ENCODE measurements at places on chromosomes 6 and 20.
A peak's percentile ranks its signal among the peaks of the same experiment; 100 is the strongest.

DNA sequence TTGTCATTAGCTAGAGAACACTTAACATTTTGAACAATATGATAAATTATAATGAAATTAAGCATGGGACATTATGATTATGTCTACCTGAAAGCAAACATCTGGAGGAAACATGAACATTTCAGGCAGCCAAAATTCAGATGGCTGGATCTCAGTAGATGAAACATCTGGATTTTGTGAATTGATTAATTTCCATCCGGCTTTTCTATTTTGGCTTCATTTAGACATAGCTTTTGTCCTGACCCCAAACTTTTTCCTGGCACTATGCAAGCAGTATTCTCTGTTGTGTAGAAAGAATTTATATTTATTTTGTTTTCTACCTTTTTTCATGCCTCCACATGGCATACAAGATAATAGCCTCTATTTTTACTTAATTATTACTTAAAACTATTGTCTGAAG is 186.3 kb downstream of the OGFRL1 start:
- no peak for DNase-seq

GRCh38 chr6:104537180-104537579 is 322.5 kb downstream of the HACE1 start:
- DNase-seq = no peak

DNA sequence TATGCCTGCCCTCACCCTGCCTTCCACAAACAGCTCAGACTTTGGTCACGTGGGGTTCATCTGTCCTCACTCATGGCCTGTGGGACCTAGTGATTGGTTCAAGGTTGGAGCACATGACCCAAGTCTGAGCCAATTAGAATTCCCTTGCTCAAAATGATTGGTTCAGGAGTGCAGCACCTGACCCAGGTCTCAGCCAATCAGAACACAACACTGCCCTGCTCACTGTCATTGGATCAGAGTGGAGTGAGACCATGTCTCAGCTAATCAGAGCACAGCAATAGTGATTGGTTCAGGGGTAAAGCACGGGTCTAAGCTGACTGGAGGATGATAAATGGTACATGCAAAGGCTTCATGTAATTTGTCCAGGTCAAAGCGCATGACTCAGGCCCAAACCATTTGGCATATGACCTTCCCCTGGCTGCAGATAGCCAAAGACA is 102.2 kb downstream of the PREX1 start:
- no peak for DNase-seq

GRCh38 chr6:152295346-152295745 is 341.8 kb downstream of the SYNE1 start:
- DNase-seq = no peak

DNA sequence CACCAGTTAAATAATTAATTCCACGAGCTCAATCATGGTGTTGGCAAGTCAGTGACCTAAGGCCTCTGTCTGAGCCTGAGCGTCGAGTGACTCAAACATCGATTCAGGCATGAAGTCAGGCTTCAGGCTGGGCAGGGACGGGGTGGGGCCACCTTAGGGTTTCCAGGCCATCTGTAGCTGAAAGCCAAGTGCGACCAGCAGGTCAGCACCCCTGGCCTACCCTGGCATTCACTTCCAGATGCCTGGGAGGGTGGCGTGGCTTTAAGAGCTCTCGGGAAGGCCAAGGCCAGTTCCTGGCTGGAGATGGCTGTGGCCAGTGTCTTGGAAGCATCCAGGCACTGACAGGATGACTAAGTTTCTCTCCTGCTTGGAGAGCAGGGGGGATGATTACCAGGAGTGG is 113.4 kb downstream of the DACT2 start:
- DNase-seq = no peak

DNA sequence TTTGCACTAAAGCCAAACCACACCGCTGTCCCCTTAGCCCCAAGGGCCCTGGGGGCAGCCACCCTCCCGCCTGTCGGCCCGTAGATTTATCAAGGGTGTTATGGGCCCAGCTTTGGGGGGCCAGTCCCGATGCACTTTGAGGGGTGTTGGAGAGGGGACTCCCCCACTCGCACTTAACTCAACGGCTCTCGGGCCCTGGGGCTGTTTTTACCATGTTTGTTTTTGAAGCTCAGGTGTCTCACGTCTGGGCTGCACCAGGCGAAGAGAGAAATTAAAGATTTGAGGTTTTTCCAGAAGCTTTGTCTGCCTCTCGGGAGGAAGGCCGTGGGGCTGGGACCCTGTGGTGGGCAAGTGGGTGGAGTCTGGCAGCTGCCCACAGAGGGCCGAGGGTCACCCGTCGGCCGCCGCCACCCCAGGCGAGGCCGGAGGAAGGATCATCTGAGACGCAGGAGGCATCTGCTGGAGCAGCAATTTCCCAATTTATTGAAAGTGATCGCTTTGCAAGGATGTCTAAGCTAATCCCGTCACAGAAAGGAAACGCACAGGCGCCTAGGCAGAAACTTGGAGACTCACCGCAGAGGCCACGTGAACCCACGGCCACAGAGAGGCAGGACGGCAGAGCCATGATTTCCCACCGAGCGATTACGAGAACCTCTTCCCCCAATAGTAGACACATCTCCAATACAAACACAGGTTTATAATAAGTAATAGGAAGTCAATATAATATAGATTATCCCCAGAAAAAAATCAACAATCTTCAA is 3.8 kb downstream of the SLC2A4RG start:
- DNase-seq = no peak

GRCh38 chr6:49225471-49225870 is 237.6 kb downstream of the MMUT start:
- DNase-seq = no peak

GRCh38 chr6:133245422-133245903 is 4.3 kb downstream of the EYA4 start:
- no peak for DNase-seq

GRCh38 chr6:143901885-143902750 is 37.8 kb downstream of the ZC2HC1B start:
- DNase-seq = no peak

- DNase-seq = no peak
Observed at GRCh38 chr6:125519367-125519766, 217.6 kb upstream of the HDDC2 start.

- no peak for DNase-seq
Observed at GRCh38 chr20:38355161-38356012, 9.1 kb downstream of the LBP start.

DNA sequence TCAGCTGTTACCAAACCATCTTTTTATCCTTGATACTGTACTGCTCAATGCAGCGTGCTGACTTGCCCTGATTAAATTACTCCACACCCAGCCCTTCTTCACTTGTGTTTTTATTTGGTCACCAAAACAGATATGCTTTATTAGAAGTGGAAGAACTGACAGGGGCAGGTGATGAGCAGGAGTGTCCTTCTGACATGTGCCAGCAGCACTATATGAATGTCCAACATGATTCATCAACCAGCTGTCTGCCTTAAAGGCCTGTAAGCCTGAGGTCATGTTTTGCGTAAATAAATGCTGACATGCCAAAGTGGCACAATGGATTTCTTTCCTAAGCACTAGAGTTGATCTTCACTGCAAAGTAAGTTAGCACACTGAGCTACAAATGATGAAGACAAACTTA is 15.4 kb downstream of the POPDC3 start:
- no peak for DNase-seq

GRCh38 chr6:14946753-14947152 is 299.1 kb upstream of the JARID2 start:
- no peak for DNase-seq

GRCh38 chr6:46510651-46511050 is 19.4 kb upstream of the RCAN2 start:
- no peak for DNase-seq

DNA sequence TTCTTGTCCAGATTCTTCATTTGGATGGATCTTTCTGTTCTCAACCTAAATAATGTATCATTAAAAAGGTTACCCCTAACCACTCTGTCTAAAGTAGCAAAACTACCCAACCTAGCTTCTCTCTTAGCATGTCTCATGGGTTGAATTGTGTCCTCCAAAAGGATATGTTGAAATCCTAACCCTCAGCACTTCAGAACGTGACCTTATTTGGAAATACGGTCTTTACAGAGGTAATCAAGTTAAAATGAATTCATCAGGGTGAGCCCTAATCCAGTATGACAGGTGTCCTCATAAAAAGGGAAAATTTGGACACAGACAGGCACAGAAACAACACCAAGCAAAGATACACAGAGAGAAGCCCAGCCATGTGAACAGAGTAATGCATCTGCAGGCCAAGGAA is 6.1 kb upstream of the FRK start:
- no peak for DNase-seq

GRCh38 chr6:123901436-123901835 is 97.8 kb downstream of the NKAIN2 start:
- no peak for DNase-seq

DNA sequence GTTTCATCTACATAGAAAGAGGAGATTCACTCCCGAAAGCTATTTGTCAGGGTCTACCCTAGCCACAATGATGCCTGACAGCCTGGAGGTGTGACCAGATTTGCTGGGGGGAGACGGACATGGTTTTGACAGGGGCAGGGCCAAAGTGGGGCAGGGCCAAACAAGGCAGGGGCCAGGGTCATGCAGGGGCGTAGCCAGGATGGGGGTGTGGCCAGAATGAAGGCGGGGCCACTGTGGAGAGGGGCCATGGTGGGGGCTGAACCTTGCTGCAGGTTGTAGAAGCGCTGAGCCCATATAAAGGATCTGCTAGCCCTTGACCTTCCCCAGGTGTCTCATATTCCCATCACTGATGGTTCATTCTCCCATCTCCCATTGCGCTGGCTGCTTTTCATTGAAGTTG is 184.1 kb upstream of the SULF2 start:
- no peak for DNase-seq

GRCh38 chr20:38246357-38247165 is 14.0 kb downstream of the KIAA1755 start:
- DNase-seq = no peak

DNA sequence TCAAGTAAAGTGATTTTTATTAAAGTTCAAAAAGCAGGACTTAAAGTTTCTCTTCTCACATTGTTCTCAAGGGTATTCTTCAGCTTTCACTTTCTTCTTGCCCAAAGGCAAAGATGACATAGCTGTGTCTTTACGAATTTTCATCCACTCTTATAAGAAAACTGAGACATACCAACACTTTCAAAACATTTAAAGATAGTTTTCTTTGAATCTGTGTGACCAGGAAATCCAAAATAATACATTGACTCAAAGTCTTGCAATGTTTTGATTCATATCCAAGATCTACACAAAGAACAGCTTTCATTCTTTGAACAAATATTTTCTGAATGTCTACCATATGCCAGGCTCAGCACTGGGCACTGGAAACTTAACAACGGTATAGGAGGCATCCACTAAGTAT is 117.9 kb downstream of the SIM1 start:
- DNase-seq = no peak

GRCh38 chr6:167569041-167569805 is 244.3 kb downstream of the TTLL2 start:
- DNase-seq = no peak

DNA sequence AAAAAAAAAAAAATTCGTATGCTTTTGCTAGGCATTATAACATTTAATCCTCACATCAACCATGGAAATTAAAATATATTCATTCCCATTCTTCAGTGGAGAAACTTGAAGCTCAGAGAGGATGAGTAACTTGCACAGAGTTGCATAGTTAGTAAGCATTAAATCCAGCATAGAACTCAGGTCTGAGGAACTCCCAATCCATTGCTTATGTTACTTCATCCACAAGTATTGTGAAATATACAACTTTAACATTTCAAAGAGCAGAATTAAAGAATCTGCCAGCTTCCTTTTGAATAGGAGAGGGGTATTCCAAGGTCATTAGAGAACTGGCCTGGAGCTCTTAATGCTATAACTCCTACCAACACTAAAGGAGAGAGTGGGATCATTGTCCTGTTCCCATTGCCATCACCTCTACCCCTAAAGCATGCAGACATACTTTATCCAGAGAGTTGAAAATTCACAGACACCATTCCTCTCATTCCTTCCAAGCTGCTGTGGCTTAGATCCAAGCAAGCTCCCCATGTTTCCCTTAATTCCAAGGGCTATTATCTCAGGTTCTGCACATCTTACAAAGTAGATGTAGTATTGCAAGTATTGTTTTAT is 91.9 kb downstream of the FLRT3 start:
- DNase-seq = no peak

DNA sequence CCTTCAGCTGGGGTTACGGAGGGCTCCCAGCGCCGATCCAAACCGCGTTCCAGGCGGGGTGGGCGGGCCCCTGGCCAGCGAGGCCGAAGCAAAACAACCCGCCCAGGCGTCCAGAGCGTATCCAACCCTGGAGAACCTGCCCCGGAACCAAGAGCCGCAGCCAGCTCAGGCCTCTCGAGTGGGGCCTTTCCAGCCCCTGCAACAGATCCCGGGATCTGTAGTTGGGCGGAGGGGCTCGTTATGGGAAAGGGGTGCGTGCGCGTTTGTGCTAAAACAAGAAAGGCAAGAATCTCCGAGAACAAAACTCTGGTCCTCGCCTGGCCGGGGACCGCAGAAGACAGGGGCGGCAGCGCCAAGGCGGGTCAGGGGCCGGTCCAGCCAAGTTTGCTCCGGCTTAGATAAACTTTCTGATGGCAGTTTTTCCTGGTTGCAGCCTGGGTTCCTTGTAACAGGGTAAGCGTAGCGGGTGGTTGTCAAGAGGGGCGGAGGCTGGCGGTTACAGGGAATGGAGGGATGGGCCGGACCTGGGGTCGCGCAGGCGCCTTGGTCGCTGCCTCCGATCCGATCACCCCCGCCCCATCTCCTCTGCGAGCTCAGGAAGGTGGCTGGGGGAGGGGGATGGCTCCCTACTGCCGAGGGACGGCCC is 448 bp upstream of the RIN2 start:
- DNase-seq = no peak

- DNase-seq = peak; percentile 21
Observed at GRCh38 chr6:34391786-34392496, 528 bp downstream of the NUDT3 start.

DNA sequence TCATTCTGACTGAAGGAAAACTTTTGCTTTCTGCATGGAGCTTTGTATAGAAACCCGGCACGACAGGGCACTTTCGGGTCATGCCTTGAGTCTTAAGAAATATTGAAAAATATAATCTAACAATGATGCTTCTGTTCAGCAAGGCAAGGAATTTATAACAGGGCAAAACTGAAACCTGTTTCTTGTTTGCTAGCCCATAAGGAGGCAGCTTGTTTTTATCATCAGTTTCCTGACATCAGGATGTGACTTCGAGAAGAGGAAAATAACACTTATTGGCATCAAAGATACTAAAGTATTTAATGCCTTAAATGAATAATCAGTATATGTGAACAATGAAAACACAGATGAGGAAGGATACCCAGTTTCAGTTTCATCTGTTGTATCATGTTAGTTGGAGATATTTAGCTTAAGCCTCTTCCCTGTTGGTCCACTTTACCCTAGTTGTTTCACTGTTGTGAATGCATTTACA is 146.5 kb downstream of the CDKAL1 start:
- DNase-seq = no peak

- no peak for DNase-seq
Observed at GRCh38 chr6:41637194-41638001, 870 bp upstream of the MDFI start.
